ENCODE measurements at places on chromosomes 7 and 10.

DNA sequence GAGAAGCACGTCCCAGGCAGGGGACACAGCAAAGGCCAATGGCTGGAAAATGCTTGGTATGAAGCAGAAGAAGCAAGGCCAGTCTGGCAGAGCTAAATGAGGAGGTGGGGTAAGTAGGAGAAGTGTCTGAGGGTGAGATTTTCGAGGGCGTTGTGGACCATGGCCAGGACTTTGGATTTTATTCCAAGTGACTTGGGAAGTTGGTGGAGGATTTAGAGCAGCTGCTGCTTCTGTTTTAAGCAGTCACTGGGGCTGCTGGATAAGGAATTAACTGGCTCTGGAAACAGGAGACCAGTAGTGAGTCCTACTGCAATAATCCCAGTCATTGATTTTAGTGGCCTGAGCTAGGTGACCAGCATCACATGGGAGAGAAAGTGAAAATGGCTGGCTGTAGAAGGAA is 67.6 kb upstream of the GSDME start:
- DNase-seq, result no peak

DNA sequence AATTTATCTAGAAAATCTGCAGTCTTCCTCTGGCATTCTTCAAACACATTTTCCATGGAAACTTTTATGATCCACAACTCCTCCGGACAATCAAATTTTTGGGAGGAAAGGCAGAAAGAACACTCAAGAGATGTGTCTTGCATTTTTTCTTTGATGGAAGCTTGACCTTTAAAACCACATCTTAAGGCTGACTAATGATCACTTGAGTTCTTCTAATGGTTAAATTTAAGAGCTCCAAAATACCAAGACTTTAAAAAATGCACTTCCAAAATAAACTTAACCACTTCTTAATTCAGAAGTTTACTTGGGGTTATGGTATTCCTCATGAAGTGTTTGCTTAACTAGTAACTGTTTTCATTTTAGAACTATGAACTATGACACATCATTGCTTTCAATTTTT is 43.3 kb downstream of the ETV1 start:
- no peak for DNase-seq

DNA sequence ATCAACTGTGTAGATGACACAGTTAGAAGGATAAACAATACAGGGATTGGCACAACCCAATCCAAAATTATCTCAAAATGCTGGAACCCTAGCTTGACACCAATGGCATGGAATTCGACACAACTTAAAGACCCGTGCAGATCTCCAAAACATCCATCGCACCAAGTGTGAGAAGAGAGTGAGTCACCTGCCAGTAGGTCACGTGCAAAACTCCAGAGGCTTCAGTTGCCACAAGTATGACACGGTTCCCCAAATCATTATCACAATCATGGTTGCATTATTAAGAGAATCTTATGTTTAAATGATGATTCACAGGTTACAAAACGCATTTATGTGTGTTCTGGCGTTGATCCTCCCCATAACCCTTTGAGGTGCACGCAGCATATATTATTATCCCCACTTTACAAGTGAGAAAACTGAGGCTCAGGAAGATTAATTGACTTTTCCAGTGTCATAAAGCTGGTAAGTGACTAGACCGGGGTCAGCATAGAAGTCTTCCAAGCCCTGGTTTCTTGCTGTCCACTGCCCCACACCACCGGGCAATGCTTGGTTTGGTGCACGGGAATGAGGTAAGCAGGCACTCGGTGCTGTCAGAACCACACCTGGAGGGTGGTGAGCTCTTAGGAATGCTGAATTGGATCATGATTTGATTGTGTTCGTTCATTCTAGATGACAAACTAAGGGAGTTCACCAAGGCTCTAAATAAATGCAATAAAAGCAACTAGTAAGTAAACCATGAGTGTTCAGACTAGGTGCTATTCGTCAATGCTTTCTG is 23.6 kb upstream of the STK17A start:
- no peak for DNase-seq

DNA sequence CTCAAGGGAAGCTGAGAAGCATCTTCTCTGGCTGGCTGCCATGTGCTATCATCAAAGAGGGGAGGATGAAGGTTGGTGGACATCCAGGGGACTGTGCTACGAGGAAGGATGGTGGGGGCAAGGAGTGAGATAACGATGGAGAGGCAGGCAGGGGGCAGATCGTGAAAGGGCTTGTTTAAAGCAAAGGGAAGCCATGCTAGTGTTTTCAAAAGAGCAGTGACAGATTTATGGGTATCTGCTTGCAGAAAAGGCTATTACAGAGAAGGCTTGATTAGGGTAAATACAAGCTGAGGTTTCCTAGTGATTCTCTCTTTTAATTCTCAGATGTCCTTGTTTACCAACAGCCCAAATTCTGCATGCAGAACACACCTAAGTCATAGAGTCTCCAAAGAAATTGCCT is 88.9 kb upstream of the MKX start:
- DNase-seq, result no peak

- DNase-seq, result no peak
Measured at GRCh38 chr10:52951824-52952223, 179.2 kb upstream of the MBL2 start.

GRCh38 chr7:43528576-43529354 is 54.1 kb upstream of the STK17A start:
- DNase-seq, result no peak
